ENCODE measurements at places on chromosomes 7 and 10.

- DNase-seq = no peak
These were observed 23.0 kb upstream of the UMAD1 start for GRCh38 chr7:7617550-7617949.

- no peak for DNase-seq
These were observed 24.7 kb upstream of the TSPAN13 start for GRCh38 chr7:16728811-16729210.

DNA sequence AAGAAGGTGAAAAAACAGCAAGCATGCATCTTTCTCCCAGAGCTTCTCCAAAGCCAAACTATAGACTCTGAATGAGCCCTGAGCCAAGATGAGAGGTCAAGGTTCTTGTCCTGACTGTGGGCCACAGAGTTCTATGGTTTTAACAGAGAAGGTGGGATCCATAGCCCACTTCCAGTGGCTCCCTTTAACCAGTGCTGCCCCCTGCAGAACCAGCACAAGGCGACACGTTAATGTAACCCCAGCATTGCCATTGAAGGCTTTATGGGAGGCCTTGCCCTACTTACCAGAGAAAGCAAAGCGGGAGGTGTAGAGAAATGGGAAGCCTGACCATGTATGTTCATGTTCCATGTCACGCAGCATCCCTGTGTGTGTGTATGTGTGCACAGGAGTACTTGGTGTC, 243.6 kb downstream of the PRPF18 start:
- DNase-seq = no peak

DNA sequence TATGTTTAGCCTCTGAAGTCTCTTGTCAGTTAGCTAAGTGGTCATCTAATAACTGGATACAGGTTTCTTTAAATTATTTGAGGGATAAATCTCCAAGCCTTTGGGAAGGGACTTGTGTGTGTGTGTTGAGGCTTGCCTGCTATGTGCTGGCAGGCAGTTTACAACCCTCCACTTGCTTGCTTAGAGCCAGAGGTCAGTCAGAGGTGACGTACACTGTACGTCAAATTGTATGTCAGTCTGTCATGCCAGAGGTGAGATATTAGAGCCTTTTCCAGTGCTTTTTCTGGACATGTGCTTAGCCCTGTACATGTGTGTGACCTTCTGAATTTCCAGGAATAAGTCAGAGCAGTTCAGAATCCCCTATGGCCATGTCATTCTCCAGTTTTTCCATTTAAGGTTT, 438.9 kb downstream of the SDK1 start:
- DNase-seq = no peak

DNA sequence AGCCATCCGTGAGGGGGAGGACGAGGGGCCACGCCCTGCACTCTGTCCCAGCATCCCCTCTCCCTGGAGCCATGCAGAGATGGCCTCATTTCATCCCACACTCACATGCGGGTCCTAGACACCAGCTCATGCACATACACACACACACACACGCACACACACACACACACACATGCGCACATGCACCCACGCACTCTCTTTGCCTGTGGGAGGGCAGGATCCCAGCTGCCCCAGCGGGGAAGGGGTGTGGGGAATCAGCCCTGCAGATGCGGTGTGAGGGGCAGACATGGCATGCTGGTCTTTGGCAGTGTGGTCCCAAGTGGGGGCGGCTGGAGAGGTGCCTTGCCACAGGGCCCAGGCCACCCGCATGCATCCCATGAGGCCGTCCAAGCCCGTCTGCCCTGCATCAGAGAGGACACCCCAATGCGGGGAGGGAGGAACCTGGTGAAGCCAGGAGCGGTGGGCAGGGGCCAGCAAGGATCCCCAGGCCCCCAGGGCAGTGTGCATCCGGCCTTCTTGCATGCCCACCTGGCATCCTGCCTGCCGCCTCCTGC, 68.1 kb downstream of the LHPP start:
- no peak for DNase-seq
